ENCODE measurements at places on chromosomes 1 and 21.

- DNase-seq: no peak
These were observed 166.2 kb downstream of the CLIC6 start for GRCh38 chr21:34834852-34835501.

DNA sequence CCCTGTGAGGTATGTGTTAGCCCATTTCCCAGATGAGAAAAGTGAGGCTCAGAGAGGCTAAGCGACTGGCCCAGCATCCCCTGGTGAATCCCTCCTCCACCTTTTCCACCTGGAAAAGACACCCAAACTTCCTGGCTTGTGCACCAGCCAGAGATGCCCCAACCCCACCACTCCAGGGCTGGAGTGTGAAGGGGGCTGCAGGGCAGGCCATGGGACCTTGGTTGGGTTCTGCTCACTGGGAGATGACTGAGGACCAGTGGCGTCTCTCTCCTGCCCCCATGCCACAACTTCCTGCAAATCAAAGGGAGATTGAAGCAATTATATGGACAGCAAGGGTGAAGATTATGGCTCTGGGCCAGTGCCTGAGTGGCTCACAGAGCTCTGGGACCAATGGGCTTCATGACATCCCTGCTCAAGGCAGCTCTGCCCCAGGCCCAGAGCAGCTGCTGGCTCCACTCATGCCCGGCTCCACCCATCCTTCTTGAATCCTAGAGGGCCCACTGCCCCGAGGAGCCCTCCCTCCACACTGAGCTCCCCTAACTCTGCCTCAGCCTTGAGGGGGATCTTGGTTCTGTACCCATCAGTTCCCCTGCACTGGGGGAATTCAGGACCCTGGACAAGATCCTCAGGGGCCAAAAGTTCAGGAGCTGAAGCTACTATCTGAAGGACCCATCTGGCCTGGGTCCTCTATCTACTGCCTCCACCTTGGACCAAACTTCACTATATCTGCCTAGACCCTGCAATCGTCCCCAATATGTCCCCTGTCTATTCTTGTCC, 416.9 kb downstream of the PTPRU start:
- no peak for DNase-seq

DNA sequence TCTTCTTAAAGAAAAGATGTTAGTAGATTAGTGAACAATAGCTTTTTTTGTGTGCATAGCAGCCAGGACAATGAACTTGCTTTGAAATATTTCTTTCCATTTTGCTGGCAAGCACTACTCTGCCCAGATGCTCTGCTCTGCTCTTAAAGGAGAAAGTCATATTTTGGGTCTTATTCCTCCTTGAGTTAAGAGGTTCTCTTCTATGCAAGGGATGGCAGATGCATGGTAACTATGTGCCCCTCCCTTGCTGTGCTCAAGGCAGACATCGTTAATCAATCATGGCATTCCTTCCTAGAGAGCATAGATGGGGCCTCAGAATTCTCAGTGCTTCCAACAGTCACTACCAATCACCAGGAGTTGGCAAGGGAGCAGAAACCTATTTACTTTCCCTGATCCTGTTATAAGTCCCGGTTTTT, 27.6 kb downstream of the NIPAL3 start:
- no peak for DNase-seq

- DNase-seq: peak; percentile 57
These were observed 130.5 kb downstream of the TOMM20 start for GRCh38 chr1:234997896-234998741.

- no peak for DNase-seq
These were observed 25.3 kb downstream of the TFF3 start for GRCh38 chr21:42289926-42290325.

DNA sequence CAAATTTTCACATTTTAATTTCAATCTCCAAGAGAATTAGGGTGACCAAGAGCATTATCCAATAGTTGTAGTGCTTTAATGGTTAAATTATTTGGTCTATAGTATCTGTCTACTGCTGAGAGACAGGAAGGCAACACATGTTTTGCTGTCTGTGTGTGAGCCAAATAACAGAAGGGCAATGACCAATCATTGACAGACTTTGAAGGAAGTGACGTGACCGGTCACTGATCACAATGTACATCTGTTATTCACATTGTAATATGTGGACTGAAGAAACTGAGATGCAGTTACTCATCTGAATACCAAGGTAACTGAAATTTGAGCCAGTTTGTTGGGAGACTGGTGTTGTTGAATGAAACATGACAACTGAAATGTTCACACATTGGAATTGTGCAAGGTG, 196.7 kb downstream of the LRRC40 start:
- no peak for DNase-seq

- DNase-seq: peak; percentile 76
These were observed 153.5 kb downstream of the TGFBR3 start for GRCh38 chr1:91732291-91733107.

DNA sequence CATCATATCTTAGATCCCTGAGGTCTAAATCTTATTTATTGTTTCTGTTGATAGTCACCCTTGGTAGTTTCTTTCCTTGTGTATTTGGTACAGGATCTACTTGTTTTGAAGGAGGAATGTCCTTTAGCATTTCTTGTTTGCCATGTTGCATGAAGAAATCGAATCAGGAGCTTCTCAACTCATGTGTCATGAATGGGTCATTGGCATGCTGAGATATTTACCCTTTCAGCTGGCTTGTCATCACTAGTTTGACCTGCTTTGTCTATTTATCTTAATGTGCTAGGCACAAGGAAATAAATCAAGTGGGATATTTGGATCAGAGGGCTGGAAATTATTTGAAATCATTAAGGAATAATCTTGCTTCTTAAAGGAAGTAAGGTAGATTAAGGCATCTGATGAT, 23.8 kb downstream of the THEM4 start:
- no peak for DNase-seq

GRCh38 chr1:4755301-4755845, 101.0 kb downstream of the AJAP1 start:
- no peak for DNase-seq

Measured in urothelium cell line (cell line).